Stimulated activated CD8-positive, alpha-beta memory T cell treated with anti-CD3 and anti-CD28 coated beads, Interleukin-4, amount 100 ng/mL, for 1 hour (primary cell): ENCODE measurements at places on chromosomes 16 and 17.

DNA sequence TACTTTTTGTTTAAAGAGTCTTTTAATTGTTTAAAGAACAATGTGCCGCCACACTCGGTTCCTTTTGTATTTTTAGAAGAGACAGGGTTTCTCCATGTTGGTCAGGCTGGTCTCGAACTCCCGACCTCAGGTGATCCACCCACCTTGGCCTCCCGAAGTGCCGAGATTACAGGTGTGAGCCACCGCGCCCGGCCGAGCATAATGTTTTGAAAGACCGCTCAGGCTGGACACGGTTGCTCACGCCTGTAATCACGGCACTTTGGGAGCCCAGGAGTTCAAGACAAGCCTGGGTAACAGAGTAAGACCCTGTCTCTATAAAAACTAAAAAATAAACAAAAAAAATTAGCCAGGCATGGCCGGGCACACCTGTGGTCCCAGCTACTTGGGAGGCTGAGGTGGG lies 59.8 kb downstream of the RNF213 start:
- no peak for DNase-seq

DNA sequence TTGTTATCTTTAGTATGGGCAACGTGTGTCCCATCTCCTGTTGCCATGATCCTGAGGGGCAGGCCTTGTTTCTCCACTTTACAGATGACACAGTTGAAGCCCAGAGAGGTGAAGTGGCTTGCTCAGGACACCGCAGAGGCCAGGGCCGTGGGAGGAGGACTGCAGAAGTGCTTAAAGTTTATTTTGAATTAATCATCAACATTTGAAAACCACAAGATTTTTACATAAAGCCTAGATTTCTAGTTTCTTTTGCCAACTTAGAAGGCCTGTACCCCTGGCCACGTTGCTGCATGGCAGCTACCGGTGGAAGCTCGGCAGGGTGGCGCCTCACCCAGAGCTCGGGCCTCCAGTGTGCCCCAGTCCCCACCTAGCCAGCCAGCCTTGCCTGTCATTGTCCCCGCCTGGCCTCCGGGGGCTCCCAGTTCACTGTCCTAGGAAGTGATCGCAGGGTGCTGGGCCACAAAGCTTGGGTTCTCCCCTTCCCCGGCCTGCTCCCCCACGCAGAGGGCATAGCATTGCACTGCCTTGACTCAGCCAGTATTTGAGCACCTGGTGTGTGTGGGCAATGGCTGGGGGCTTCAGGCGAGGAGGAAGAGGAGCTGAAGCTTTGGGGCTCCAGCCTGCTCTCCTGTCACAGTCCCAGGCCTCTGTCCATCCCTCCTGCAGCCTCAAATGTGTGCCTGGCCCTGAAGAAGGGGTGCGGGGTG lies 14.8 kb upstream of the ADCY7 start:
- no peak for DNase-seq

DNA sequence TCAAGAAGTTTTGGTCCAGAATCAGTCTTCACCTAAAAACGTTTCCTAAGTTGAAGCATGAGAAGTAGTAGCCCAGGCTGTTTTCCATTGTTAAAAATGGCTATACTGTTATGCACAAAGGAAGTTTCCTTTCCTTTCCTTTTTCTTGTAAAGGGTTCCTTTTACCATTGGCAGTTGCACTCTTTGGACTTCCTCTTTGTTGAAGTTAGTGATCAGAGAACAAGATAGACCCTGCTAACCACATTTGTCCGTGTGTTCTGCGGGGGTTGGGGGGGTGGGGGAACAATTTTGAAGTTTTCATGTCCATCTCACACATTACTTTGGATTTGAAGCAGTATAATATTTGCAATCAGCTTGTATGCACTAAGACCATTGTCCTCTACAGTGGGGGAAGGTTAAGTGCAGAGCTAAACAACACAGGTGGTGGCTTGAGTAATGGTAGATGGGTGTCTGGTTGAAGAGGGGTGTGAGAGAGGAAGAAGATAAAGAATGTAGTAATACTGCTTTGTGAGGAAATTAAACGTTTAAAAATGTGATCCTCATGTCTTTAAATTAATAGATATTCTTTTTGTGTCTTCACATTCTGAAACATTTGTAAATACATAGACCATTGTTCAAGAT lies 1.4 kb downstream of the LPCAT2 start:
- DNase-seq: no peak

- no peak for DNase-seq
Observed at GRCh38 chr17:32928586-32929535, 908 bp downstream of the TMEM98 start.

DNA sequence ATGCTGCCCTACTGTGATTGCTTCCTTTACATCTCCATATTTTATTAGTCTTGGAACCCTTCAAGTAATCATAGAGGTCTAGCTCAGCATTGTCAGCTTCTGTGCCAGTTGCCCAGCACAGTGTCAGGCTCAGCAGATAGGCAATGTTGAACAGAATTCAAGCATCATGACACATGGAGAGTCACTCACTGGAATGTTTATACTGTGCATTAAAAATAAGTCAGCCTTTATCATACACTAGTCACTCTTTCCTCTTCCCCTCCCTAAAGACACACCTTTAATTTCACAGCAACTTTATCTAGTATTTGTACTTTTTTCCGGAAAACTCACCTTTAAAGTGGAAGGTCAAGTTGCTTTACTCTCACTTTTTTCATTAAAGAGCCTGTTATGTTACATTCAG lies 253.8 kb upstream of the CDH11 start:
- DNase-seq: no peak

GRCh38 chr16:15749371-15749770 lies 99.3 kb downstream of the NDE1 start:
- no peak for DNase-seq
